Dermis blood vessel endothelial cell (primary cell): ENCODE measurements at places on chromosomes 1 and 21. TPM values are rescaled to one million over a fixed set of nuclear protein-coding genes. Genes with fewer than 3 reads are reported as not detected.

Gene CELA2A
- not detected in 2 replicates for total RNA-seq

Gene DIO1
- not detected in 2 replicates for total RNA-seq

Gene CTSE
- not detected in 2 replicates for total RNA-seq

Gene WNT9A
- 1.8 and 2.9 TPM in 2 replicates for total RNA-seq

Gene CASP9
- 5.5 and 11.9 TPM in 2 replicates for total RNA-seq

Gene LCE6A
- total RNA-seq, result not detected in 2 replicates

Gene UBE4B
- 23.0 and 44.9 TPM in 2 replicates for total RNA-seq

Gene UBL4B
- total RNA-seq, result not detected in 2 replicates

Gene BACH1
- total RNA-seq, result 30.4 and 48.0 TPM in 2 replicates

Gene OR2M3
- total RNA-seq, result not detected in 2 replicates

Gene LRRC8B
- 6.4 and 8.5 TPM in 2 replicates for total RNA-seq

Gene ASTN1
- not detected in 2 replicates for total RNA-seq

Gene GIPC2
- 55.5 and 69.1 TPM in 2 replicates for total RNA-seq

Gene PPP1R15B
- total RNA-seq, result 28.2 and 37.0 TPM in 2 replicates

Gene FALEC
- not detected in 2 replicates for total RNA-seq

Gene AMY2B
- 0.51 and 1.4 TPM in 2 replicates for total RNA-seq

Gene ADAMTS5
- total RNA-seq, result 0.33 and 0.34 TPM in 2 replicates

Gene GSTM5
- total RNA-seq, result under 0.01 TPM in 1 of 2 replicates, not detected in the other

Gene RIT1
- 59.4 and 60.6 TPM in 2 replicates for total RNA-seq

Gene DUSP23
- total RNA-seq, result 29.0 and 47.6 TPM in 2 replicates

Gene SPSB1
- total RNA-seq, result 19.6 and 35.8 TPM in 2 replicates
